NCI-H1694 (cell line): ENCODE measurements at places on chromosomes 3 and 15.

GRCh38 chr15:52960283-52960682, 170.1 kb upstream of the ONECUT1 start:
- no peak for DNase-seq

DNA sequence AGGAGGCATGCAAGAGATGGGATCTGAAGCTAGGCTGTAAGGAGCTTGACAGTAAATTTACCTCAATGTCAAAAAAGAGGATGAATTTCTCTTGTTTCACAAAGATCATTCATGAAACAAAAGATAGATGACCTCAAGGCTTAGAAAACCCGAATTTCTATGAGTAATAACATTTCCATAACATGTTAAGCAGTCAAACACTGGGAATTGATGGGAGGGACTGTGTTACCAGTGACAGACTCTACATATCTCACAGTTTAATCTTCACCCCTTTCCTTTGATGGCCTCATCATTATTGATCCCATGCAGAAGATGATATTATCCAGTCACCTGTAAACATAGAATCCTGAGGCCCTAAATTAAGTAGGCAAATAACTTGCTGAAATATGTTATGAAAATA, 53.5 kb upstream of the VGLL3 start:
- DNase-seq: no peak

DNA sequence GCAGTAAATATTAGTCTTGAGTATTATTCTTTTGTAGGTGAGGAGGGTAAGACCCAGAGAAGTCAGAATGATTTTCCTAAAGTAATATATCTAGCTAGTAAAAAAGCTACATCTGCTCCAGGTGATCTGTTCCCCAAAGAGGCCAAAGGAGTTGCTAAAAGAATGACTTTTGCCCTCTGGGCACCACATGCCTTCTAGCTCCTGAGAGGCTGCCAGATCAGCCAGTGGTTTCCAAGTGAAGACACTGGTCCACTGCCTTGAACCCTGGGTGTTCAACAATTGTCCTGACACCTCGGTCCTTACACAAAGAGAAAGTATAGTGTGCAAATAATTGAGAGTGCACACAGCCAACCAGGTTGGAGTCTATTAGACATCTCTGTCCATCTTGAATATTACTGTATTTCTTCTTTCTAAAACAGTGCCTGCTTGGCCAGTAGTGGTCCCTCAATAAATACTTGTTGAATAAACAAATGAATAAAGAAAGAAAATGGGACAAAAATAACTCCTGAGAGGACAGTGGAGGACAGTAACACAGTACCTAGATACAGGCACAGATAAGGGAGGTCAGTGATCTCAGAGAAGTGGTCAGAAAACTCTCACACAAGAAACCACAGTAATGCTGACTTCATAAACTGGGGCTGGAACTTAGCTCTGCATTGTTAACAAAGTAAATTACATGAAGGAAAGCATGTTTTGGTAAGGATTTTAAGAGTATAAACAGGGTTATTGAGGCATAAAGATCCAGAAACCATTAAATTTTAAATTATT, 56.6 kb upstream of the CSTA start:
- no peak for DNase-seq

DNA sequence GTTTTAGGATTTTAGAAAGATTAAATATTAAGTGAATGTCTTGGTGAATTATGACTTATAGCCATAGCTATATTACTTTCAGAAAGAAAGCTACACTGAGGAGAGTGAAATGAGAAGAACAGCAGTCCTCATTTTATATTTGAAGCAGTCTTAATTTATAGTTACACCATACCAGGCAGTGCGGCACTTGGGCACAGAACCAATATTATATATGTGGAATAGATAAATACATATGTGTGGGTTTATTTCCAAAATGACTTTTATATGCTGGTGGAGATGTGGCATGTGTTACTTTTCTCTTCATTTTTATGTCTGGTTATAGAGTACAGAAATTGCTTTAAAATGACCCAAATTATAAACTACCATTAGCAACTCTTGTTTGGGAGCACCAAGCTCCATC, 759.5 kb downstream of the GRM7 start:
- no peak for DNase-seq

DNA sequence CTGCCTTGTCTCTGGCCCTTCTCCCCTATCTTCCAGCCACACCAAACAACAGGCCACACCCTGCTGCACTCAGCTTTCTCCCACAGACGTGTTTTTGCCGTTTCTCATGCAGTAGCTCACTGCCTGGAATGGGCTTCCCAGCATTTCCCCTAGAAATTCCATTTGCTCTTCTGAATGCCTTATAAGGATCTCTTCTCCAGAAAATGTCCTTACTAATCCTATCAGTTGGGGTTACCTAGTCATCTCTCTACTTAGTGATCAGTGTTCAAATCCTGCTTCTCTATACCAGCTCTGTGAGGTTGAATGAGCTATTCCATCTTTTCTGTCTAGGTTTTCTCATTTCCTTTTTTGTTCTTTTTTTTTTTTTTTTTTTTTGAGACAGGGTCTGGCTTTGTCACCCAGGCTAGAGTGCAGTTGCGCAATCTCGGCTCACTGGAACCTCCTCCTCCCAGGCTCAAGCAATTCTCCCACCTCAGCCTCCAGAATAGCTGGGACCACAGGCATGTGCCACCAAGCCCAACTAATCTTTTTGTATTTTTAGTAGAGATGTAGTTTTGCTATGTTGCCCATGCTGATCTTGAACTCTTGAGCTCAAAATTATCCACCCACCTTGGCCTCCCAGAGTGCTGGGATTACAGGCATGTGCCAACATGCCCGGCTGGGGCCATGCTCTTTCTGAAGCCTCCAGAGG, 98.2 kb upstream of the CHD2 start:
- no peak for DNase-seq

DNA sequence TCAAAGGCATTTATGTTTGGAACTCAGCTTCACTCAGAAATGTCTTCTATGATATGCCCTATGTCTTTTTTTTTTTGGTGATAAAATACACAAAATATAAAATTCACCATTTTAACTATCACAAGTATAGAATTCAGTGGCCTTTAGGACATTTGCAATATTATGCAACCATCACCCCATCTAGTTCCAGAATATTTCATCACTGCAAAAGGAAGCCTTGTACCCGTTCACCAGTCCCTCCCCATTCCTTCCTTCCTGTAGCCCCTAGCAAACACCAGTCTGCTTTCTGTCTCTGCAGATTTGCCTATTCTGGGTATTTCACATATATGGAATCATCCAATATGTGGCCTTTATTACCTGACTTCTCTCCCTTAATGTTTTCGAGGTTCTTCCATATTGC, 134.8 kb downstream of the ADAMTS9 start:
- no peak for DNase-seq

- DNase-seq: no peak
Observed at GRCh38 chr15:89551550-89551949, 23.7 kb upstream of the TICRR start.

DNA sequence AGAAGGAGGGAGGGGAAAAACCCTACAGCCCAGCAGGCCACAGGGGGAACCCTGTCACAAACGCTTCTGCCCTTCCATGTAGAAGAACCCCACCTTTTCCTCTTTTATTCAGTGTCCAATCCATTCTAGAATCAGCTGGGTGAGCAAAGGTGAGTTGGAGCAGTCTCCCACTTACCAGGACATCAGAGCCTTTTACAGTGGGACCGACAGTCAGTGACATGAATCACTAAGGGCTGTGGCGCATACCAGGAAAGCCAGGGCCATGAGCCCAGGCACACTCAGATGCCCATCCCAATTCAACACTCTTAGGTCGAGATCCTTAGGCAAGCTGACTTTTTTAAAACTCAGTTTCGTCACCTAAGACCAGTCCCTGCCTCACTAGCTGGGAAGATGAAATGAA, 146.1 kb downstream of the AQP9 start:
- DNase-seq: no peak
